Activated CD4-positive, alpha-beta T cell treated with anti-CD3 and anti-CD28 coated beads, Interleukin-2, amount 50 U/mL, for 16 hours (primary cell): ENCODE measurements at places on chromosomes 13 and 19.

GRCh38 chr19:32464279-32464678, 58.7 kb downstream of the DPY19L3 start:
- no peak for DNase-seq

GRCh38 chr13:99698010-99698815, 196.9 kb downstream of the TM9SF2 start:
- no peak for DNase-seq

DNA sequence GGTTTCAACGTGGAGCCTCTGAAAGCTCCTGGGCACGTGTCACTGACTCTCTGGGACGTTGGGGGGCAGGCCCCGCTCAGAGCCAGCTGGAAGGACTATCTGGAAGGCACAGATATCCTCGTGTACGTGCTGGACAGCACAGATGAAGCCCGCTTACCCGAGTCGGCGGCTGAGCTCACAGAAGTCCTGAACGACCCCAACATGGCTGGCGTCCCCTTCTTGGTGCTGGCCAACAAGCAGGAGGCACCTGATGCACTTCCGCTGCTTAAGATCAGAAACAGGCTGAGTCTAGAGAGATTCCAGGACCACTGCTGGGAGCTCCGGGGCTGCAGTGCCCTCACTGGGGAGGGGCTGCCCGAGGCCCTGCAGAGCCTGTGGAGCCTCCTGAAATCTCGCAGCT, 2.3 kb downstream of the ARL11 start:
- no peak for DNase-seq

- DNase-seq: no peak
Observed at GRCh38 chr13:98507282-98507797, 69.6 kb downstream of the STK24 start.

GRCh38 chr19:33933931-33934330, 137.3 kb downstream of the KCTD15 start:
- DNase-seq: no peak
